Left ventricle myocardium superior (tissue), 1 donor: ENCODE measurements at places on chromosomes 12 and 14. TPM values are rescaled to one million over a fixed set of nuclear protein-coding genes. Genes with fewer than 3 reads are reported as not detected.

THAP2 gene
- total RNA-seq = 10.7 TPM

TAS2R14 gene
- total RNA-seq = 0.45 TPM

BCAT1 gene
- 4.1 TPM for total RNA-seq

MMP17 gene
- total RNA-seq = 0.47 TPM

SERPINA6 gene
- total RNA-seq = not detected

LRRC9 gene
- total RNA-seq = 0.05 TPM

CLBA1 gene
- 1.5 TPM for total RNA-seq

TAS2R9 gene
- not detected for total RNA-seq

OR4E2 gene
- total RNA-seq = not detected

KCNA5 gene
- total RNA-seq = 2.2 TPM

SLC25A47 gene
- not detected for total RNA-seq

RPAP3 gene
- 19.9 TPM for total RNA-seq

ASCL4 gene
- total RNA-seq = not detected

RNASE3 gene
- not detected for total RNA-seq
